Activated T-cell treated with anti-CD3 and anti-CD28 coated beads, Interleukin-2, amount 50 U/mL, for 72 hours (primary cell): ENCODE measurements at places on chromosomes 2 and 18. TPM values are rescaled to one million over a fixed set of nuclear protein-coding genes. Genes with fewer than 3 reads are reported as not detected.

The SERPINB2 gene
- total RNA-seq, result not detected

The ARHGEF33 gene
- not detected for total RNA-seq

The SH3RF3 gene
- 1.0 TPM for total RNA-seq

The SPP2 gene
- not detected for total RNA-seq

GRCh38 chr2:75960472-75961009, 249.8 kb upstream of the GCFC2 start:
- DNase-seq, result no peak

DNA sequence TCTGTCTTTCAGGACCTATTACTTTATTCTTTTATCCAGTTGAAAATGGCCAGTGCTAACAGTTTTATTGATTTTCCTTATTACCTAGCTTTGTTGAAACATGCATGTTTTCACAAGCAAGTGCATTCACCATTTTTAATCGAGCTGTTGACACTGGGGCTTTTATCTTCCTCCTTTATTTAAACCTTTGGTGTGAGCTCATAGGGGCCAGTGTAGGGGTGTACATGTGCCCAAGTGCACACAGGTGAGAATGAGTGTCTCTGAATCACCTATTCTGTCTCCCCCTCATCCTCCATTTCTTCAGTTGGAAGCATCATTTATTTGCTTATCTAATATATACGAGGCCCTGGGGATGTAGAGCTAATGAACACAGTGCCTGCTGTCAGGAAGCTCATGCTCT, 199.1 kb downstream of the PRKCE start:
- no peak for DNase-seq

- DNase-seq, result no peak
Measured at GRCh38 chr2:46481198-46482193, 2.1 kb downstream of the TMEM247 start.

GRCh38 chr2:232281858-232282507, 96.6 kb upstream of the ALPP start:
- no peak for DNase-seq

GRCh38 chr18:76844742-76845477, 22.6 kb downstream of the ZNF236 start:
- no peak for DNase-seq

DNA sequence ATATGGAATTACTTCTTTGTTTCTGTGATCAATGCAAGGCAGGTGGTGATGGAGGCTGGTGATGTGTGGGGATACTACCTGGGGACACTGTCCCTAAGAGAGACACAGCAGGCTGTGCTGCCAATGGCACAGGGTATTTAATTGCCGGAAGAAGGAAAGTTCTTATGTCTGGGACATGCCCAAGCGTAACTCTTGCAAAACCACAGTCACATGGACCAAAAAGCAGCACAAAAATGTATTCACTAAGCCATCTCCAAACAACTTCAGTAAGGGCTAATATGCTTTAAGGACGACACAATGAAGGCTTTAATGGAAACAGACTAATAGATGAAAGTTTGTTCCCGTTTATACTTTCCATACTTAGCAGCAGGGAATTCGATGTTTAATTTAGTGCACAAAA, 49.7 kb upstream of the AP1S3 start:
- DNase-seq, result no peak
